Fibroblast of skin of right quadriceps (primary cell): ENCODE measurements at places on chromosomes 16 and 17.

GRCh38 chr16:12201216-12201615 lies 224.7 kb downstream of the SNX29 start:
- DNase-seq = peak; percentile 11

DNA sequence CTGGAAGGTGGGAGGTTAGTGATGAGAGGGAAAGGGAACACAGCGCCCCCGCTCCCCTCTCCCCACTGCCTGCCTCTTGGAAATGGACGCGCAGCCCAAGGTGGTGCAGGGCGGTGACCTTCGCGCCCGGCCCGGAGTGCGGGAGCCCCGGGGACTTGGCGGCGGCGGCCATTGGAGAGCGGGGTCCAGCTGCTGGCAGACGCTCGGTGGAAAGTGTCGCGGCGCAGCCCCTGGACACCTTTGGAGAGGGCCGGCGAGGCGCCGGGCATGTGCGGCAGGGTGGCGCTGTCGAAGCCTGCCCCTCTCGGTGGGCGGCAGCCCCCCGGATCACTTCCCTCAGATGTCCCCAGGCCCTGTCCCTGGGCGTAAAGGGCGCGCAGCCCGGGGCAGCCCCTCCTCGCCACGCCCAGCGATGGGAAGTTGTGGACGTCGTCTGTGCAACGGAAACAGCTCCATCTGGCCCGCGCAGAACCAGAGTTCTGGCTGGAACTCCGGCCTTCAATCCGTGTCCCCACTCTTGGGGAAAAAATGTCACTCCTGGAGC lies 16.7 kb downstream of the SALL1 start:
- DNase-seq = no peak

- DNase-seq = no peak
Measured at GRCh38 chr16:74837056-74837455, 62.4 kb upstream of the FA2H start.

GRCh38 chr16:67774457-67774853 lies 31.9 kb downstream of the RANBP10 start:
- DNase-seq = no peak

DNA sequence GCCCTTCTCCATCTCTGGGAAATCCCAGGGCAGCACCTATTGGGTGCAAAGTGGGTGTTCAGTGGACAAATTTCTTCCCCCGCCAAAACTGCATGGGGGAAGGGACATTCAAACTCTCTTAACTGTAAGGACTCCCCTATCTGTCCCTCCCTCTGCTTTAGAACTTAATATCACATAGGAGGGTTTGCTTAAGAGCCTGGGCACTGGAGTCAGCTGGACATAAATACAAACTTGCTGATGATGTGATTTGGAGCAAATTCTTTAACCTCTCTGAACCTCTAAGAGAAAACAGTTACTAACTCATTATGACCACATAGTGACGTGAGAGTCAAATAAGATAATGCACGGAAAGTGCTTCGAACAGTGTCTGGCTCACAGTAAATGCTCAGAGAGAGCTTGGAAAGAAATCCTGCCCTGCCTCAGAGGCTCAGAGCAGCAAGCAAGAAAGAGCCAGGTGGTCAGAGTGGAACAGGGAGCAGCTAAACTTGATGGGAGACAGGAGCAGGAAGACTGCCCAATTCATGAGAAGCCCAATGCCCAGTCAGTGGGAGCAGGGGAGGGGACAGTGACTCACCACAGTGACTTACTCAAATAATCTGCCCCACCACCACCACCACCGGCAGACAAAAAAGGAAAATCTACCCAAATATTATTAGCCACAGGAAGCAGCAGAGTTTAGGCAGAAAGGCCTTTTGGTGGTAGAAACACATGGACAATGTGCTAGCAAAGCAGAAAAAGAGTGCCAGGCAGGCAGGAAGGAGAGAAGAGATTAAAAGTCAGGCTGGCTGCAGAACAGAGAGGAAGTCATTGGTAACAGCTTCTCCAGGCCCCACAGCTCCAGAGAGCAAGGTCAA lies 23.9 kb upstream of the CCL1 start:
- DNase-seq = no peak

DNA sequence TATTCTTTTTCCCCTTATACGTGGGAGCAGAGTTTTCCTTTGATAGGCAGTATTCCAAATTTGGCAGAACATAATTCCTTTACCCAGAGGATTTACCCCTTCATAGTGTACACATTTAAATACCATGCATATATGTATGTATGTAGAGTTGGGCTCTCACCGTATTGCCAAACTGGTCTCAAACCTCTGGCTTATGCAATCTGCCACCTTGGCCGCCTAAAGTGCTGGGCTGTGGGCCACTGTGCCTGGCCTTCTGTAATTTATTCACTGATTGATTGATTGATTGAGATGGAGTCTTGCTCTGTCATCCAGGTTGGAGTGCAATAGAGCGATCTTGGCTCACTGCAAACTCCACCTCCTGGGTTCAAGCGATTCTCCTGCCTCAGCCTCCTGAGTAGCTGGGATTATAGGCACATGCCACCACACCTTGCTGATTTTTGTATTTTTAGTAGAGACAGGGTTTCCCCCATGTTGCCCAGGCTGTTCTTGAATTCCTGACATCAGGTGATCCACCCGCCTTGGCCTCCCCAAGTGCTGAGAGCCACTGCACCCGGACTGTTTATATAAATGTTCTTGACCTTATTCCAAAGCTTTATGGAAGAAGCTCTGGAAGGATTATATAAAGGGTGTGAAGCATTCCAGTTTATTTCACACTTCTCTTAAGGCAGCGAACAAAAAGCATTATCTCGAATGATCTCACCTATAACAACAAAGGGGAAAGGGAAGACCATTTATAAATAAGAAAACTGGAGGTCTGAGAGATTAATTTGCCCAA lies 14.9 kb downstream of the GLG1 start:
- no peak for DNase-seq

GRCh38 chr16:81481207-81481821 lies 36.7 kb downstream of the CMIP start:
- no peak for DNase-seq

- DNase-seq = no peak
Measured at GRCh38 chr16:21159281-21159951, 942 bp downstream of the LDAF1 start.

- DNase-seq = no peak
Measured at GRCh38 chr16:29743827-29744531, 1.8 kb downstream of the C16orf54 start.

GRCh38 chr17:54920819-54921218 lies 20.2 kb downstream of the TOM1L1 start:
- no peak for DNase-seq

DNA sequence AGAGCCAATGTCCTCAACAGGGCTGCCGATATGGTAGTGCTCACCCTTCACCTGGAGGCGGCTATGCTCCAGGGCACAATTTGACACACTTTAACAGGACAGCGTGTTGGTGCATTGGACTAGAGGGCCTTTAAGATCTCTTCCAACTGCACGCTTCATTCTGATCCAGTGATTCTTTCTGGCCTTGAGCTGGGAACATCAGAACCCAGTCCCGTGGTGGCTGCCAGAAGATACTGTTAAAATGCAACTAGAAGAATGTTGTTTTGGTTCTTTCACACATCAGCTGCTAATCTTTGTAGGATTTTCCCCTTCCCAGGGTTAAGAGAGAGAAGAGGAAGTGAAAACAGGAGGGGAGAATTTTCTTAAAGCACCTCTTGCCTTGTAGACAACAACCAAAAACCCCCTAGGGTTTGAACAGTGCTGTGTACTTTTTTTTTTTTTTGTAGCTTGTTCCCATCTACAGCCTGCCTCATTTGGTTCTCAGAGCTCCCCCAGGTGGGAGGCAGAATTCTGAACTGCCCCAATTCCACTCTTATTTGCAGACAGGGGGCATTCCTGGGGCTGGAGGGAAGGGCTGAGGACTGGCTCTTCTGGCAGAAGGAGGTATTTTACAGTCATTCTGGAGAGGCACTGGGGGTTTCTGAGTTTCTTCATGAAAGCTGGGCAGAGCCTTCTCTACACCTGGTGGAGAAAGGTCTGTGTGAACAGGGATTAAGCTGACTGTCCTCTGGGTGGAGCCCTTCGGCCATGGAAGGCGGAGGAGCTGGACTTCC lies 32.4 kb downstream of the SMARCE1 start:
- peak; percentile 10 for DNase-seq

GRCh38 chr16:83717308-83717707 lies 90.5 kb upstream of the HSBP1 start:
- DNase-seq = no peak

GRCh38 chr17:48726114-48726915 lies 2.2 kb downstream of the HOXB13 start:
- no peak for DNase-seq

DNA sequence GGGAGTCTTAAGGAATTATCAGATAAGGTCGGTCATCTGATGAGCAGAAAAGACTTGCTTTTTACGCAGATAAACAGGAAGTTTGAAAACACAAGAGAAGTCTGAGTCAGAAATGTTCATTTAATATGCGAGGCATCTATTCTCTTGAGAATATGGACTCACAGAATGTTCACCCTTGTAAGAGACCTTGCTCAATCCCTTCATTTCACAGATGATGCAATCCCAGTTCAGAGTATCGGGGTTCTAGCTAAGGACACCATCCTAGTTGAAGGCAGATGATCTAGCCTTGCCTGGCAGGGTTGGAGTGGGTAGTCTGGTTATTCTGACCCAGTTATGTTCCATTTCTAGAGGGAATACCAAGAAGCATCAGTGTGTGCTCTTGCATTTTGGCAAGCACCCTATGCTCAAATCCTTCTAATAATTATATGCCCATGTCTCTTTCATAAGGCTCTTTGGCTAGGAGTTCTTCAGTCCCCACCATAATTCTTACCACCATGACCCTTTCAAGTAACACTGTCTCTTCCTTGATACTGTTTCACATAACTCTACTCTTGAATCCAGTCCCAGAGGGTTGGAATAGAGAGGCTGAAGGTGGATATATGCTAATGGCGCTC lies 42.5 kb downstream of the YPEL2 start:
- DNase-seq = peak; percentile 86

GRCh38 chr16:86991679-86992078 lies 325.5 kb downstream of the C16orf95 start:
- peak; percentile 66 for DNase-seq

DNA sequence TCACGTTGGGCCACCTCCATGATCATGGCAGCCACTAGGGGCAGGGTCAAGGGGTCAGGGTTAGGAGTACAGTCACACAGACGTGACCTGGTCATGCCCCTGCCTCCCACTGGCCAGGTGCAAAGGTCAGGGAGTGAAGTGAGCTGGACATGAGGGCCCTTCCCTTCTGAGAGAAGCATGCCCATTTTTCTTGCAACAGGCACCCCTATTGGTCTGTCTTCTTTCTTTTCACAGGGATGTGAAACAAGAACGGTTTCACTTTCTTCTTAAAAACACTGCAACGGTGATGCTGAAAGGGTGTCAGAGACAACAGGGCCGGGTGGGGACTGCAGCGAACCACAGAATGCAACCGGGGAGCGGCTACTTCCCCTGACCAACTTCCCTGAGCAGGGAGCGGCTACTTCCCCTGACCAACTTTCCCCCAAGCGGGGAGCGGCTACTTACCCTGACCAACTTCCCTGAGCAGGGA lies 52.1 kb upstream of the DOC2B start:
- no peak for DNase-seq

DNA sequence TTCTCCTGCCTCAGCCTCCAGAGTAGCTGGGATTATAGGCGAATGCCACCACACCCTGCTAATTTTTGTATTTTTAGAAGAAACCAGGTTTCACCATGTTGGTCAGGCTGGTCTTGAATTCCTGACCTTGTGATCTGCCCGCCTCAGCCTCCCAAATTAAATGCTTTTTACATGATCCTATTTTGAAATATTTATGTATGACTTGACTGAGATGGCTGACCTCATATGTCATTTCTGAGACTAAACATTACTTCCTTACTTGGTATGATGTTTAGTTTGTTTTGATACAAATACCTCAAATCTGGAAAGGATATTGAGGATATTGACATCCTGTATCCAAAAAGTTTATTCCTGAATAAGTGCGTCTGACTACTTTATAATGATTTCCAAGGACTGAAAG lies 11.9 kb downstream of the CALCOCO2 start:
- no peak for DNase-seq

GRCh38 chr16:8808613-8809353 lies 11.1 kb downstream of the PMM2 start:
- no peak for DNase-seq

DNA sequence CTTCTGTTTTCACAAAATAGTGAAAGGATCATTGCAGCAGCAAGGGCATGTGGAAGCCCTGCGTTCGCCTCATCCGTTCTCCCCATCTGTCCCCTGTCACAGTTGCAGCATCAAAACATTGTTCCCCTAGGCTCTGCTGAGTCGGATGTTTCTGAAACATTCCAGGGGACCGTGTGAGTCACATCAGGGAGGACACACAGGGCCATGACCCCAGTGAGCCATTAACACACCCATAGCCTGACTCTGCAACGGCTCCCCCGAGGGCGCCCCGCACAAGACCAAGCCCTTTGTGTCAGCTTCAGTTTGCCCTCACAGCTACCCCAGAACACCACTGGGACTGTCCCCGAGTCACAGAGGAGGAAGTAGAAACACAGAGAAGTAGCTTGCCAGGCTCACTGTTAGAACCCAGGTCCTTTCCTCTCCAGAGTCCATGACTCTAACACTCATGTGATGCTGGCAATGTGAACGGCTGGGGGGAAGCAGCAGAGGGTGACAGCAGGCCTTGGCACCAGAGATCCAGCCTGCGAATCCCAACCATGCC lies 63.3 kb upstream of the HSBP1 start:
- DNase-seq = peak; percentile 26

DNA sequence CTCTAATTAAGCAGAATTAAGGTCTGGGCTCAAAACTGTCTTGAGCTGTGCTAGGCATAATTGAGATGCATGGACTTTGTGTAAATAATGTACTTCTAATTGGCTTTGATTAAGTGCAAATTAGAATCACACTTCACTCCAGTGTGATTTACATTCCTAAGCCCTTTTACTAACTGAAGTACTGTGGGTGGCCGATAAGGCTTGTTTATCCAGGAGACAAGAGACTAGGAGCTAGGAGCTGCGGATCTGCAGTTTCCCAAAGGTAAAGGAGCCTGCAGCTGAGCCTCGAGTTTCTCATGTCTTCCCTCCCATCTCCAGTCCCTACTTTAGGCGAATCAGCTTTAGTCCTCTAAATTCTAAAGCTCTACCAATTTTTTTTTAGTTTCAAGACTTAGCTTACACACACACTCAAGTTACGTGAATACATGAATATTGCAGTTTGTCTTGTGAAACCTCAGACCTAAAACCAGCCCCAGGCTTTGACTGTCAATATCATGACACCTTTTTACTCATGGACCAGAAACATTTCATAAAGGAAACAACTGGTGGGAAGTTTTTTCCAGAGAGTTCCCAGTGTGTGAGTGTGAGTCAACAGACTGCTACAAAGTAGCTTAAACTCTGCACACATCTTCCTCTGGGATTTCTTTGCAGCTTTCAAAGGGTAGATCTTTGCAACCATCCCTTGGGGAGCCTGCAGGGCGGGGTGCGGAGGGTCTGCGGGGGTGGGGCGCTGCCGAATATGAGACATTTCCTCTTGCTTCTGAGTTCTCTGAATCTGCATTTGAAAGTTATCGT lies 113.9 kb upstream of the TBX2 start:
- peak; percentile 90 for DNase-seq
